ENCODE measurements at places on chromosomes 4 and X.

DNA sequence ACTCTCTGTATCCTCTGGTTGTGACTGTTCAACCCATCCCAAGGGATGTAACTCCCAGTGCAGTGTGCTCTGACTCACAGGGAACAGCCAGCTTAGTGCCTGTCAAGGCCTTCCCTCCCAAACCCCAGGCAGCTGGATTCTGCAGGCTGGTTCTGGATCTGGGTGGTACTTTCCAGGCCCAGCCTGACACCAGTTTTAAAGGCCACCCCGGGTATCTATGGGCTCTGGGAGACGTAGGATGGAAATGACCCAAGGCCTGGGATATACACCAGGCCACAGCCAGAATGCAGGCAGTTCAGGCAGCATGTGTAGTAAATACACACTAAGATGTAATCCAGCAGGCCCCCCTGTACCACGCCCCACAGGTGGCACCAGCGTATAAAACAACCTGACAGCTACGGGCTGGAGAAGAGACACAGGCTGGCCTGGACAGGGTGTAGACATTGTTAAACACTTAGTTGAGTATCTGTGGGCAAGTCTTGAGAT lies 64.2 kb downstream of the SPINK2 start:
- DNase-seq: peak; percentile 6

DNA sequence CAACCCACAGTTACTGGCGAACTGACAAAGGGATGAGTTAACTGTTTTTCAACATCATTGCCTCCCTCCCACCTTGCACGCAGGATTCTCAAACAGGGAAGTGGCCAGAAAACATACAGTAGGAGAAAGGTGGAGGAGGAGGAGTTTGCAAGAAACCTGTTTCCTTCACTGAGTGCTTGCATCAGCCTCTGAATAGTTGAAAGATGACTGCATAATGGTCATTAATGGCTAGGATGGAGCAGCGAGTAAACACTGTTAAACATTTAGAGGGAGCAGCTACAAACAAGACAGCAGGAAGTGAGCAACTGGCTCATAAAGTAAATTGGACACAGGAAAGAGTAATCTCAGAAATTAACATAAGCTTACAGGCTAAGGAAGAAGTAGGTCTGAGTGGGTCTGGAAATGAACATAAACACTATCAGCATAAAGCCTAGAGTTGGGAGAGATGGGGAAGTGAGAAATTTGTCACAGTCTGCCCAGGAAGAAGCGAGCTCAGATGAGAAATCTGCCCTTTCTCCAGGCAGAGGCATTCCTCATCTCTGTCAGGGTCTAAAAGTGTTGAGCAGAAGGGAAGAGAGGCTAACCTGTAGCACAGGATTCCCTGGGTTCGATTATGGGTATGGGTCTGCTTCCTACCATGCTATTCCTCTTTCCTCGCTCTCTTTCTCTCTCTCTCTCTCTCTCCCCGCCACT lies 38.6 kb downstream of the TRPC5OS start:
- no peak for DNase-seq

GRCh38 chrX:134891652-134892051 lies 99.1 kb upstream of the SMIM10 start:
- no peak for DNase-seq

GRCh38 chrX:40531056-40531826 lies 49.5 kb upstream of the ATP6AP2 start:
- DNase-seq: no peak

- no peak for DNase-seq
These were observed 16.2 kb downstream of the HPF1 start for GRCh38 chr4:169741569-169741968.

DNA sequence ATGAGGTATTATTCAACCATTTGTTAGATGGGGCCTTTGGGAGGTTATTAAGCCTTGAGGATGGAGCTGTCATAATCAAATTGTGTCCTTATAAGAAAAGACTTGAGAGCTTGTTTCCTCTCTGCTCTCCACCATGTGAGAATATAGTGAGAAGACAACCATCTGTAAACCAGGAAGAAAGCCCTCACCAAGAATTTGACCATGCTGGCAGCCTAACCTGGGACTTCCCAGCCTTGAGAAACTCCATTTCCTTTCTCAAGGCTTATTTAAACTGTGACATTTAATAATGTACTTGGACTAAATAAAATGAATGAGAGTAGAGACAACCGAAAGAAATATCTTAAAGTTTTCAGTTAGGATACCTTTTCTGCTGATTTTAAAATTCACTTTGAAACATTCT lies 83.7 kb upstream of the GC start:
- no peak for DNase-seq

DNA sequence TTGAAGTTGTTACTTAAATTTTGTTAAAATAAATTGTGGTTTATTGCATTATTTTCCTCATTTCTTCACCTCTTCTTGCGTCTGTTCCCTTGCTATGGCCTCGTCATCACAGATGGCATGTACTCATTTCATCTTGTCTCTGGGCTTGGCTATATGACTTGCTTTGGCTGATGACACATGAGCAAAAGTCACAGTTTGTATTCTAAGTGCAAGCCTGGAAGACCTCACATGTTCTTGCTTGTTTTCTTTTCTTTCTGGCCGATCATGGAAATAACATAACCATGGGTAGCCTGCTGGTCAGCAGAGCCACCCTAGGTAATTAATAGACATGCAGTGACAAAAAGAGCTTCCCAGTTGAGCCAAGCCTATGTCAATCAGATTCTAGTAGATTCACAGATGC lies 527.9 kb downstream of the SPRY1 start:
- DNase-seq: no peak

Data from stimulated activated CD8-positive, alpha-beta memory T cell treated with anti-CD3 and anti-CD28 coated beads, Interleukin-15, amount 100 ng/mL, for 24 hours (primary cell).